OCI-LY7 (cell line): ENCODE measurements at places on chromosomes 1 and 21.
A peak's percentile ranks its signal among the peaks of the same experiment; 100 is the strongest.

GRCh38 chr1:155007251-155007828 is 4.7 kb downstream of the ZBTB7B start:
- DNase-seq: no peak

DNA sequence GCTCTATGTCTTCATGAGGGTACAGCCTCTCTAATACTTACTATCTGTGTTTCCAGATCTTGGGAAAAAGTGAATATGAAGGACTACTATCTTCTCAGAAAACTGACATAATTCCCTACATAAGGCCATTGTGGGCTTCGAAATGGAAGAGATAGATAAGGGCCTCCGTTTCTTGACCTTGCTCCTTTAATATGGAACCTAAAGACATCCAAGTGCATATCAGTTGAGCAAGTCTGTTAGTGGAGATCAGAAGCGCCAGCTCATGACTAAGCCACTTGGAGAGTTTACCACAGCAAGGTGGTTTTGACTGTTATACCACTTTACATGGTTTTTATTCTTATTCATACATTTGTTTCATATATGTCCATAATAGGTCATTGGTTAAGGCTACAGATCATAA is 35.3 kb upstream of the FCER1A start:
- no peak for DNase-seq

- peak; percentile 26 for DNase-seq
Measured at GRCh38 chr1:225813214-225813964, 3.5 kb downstream of the EPHX1 start.

- DNase-seq: peak; percentile 53
Measured at GRCh38 chr1:215526147-215526845, 40.8 kb upstream of the KCTD3 start.

DNA sequence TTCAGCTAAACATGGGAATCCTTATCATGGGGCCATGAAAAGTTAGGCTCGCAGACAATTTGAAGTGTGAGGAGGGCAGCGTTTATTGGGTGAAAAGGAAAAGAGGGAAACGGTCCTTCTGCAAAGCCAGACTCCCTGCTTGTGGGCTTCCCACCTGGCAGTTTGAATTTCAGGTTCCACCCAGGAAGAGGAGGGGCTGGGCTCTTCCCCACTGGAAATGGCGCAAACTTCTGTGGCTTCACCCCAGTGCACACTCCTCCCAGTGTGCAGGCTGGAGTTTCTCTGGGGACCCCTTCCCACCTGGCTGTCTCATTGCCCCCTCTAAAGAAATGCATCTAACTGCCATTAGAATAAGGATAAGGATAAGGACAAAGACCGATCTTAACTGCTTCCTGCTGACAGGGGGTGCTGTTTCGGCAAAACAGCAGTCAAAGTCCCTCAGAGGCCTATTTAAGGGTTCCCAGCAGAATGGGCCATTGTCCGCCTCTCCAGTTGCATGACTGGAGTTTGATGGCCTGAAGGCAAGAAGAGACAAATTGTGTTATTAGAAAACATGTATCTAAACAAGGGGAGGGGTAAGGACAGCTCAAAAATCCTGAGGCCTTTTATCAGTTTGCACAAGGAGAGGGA is 20.4 kb downstream of the AIM2 start:
- peak; percentile 35 for DNase-seq

GRCh38 chr1:102852613-102853012 is 255.7 kb downstream of the COL11A1 start:
- DNase-seq: no peak

GRCh38 chr1:87336623-87337067 is 8.0 kb downstream of the LMO4 start:
- no peak for DNase-seq

DNA sequence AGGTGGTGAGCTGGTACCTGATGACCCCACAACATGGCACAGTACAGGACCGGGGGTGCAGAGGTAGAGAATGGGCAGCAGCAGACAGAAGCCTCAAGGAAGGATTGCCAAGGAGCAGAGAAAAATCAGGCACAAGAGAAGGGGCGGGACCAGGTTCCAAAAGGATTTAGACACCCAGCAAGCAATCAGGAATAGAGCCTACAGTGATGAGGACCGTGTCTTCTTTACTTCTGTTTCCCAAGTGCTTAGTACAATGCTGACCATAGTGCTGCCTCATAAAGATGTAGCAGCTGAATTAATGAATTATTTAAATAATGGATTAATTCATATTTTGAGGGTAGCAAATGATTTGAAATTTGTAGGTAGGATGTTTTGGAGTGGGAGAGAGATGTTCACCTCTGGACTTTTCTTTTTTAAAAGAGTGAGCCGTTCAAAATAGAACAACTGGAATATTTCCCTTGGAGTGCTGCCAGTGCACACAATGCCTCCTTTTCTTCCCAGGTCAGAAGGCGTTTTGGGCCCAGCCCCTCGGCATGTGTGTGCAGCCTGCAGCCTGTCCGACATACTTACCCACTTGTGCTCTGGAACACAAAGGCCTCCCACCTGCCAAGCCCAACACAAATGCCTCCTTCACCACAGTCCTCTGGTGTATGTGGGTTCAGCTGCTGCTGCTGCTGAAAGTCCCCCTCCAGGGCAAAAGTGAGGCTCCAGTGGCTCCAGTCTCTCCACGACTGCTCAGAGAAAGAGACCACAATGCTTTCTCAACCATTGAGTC is 19.6 kb downstream of the KANK4 start:
- no peak for DNase-seq

GRCh38 chr1:184056921-184057555 is 5.5 kb downstream of the TSEN15 start:
- DNase-seq: no peak

GRCh38 chr1:9121496-9122409 is 7.1 kb downstream of the GPR157 start:
- no peak for DNase-seq
